ENCODE measurements at places on chromosomes 4 and X. TPM values are rescaled to one million over a fixed set of nuclear protein-coding genes. Genes with fewer than 3 reads are reported as not detected.

The TCEAL6 gene
- not detected for total RNA-seq

The RTL9 gene
- not detected for total RNA-seq

The NUDT6 gene
- total RNA-seq = 3.6 TPM

The GRID2 gene
- not detected for total RNA-seq

The SLC10A3 gene
- total RNA-seq = 8.5 TPM

The TRMT10A gene
- 5.0 TPM for total RNA-seq

The SHROOM2 gene
- total RNA-seq = 5.4 TPM

The ATP2B3 gene
- total RNA-seq = not detected

The CXCL8 gene
- total RNA-seq = 43.4 TPM

The BGN gene
- 15.3 TPM for total RNA-seq

The SRPK3 gene
- total RNA-seq = 0.40 TPM

The SLC49A3 gene
- 7.7 TPM for total RNA-seq

The CRLF2 gene
- total RNA-seq = not detected

The RAB9B gene
- 0.65 TPM for total RNA-seq

The FGFR3 gene
- 1.3 TPM for total RNA-seq

The CDS1 gene
- total RNA-seq = not detected

The KIT gene
- total RNA-seq = 2.4 TPM

The PPP2R2C gene
- total RNA-seq = 0.60 TPM

The CXCL10 gene
- 0.20 TPM for total RNA-seq

The ADH1B gene
- total RNA-seq = under 0.01 TPM

The ADGRG4 gene
- total RNA-seq = not detected

The AVPR2 gene
- total RNA-seq = 0.99 TPM

The NAP1L5 gene
- total RNA-seq = 2.6 TPM

The STK26 gene
- total RNA-seq = under 0.01 TPM

Data from lung microvascular endothelial cell (primary cell).